NB4 (cell line): ENCODE measurements at places on chromosomes 1 and 21.

GRCh38 chr1:147246044-147246690 lies 3.7 kb downstream of the CHD1L start:
- no peak for DNase-seq

- no peak for DNase-seq
These were observed 68.0 kb downstream of the PDE9A start for GRCh38 chr21:42721341-42721824.

GRCh38 chr1:44819608-44820327 lies 11.4 kb downstream of the BTBD19 start:
- DNase-seq, result peak; percentile 94

GRCh38 chr21:33854604-33855003 lies 61.0 kb downstream of the ATP5PO start:
- DNase-seq, result no peak

DNA sequence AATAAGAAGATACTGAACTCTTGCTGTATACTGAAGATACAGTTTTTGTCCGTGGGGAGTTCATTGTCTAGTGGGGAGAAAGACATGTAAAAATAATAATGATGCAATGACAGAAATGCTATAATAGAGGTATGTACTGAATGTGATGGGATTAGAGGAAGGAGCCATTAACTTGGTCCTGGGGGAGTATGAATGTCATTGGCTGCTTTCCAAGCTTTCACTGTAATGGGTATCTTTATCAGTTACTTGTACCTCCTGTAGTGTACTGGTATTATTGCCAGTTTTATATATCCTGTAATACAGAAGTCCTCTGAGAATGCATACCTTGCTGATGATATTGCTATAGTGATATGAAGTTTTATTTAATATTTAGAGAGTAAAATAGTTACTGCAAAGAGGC lies 7.4 kb downstream of the BTBD8 start:
- DNase-seq, result no peak

DNA sequence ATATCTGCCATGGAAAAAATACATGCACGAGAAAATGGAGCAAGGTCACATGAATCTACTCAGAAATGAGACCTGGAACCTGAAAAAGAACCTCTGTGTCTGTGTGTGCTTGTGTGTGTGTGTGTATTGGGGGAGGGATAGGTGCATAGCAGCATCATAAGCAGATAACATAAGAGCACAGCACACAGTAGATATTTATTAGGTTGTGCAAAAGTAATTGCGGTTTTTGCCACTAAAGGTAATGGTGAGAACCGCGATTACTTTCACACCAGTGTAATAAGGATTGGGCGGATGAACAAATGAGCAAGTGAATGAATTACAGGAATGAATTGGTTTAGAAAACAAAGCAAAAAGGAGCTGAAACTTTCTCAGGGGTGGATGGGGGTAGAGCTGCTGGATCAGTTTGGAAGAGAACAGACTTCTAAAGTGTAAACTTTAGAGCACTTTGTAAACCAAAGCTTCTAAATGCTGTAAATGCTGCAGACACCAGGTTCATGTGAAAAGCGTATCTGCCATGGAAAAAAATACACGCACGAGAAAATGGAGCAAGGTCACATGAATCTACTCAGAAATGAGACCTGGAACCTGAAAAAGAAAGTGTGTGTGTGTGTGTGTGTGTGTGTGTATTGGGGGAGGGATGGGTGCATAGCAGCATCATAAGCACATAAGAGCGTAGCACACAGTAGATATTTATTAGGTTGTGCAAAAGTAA lies 156.9 kb downstream of the TOMM20 start:
- DNase-seq, result no peak

- DNase-seq, result peak; percentile 42
These were observed 144.6 kb upstream of the TNR start for GRCh38 chr1:175887981-175888428.

- no peak for DNase-seq
These were observed 39.0 kb upstream of the GRIK3 start for GRCh38 chr1:37073152-37073853.

GRCh38 chr1:8456308-8456912 lies 138.5 kb downstream of the SLC45A1 start:
- no peak for DNase-seq

GRCh38 chr1:33292726-33293340 lies 28.1 kb downstream of the A3GALT2 start:
- no peak for DNase-seq

GRCh38 chr21:26572702-26573381 lies at the start of gene CYYR1:
CYYR1 (minus strand) TSS chr21:26573286; CDS start chr21:26572940, 346 bp downstream.
- DNase-seq, result no peak

DNA sequence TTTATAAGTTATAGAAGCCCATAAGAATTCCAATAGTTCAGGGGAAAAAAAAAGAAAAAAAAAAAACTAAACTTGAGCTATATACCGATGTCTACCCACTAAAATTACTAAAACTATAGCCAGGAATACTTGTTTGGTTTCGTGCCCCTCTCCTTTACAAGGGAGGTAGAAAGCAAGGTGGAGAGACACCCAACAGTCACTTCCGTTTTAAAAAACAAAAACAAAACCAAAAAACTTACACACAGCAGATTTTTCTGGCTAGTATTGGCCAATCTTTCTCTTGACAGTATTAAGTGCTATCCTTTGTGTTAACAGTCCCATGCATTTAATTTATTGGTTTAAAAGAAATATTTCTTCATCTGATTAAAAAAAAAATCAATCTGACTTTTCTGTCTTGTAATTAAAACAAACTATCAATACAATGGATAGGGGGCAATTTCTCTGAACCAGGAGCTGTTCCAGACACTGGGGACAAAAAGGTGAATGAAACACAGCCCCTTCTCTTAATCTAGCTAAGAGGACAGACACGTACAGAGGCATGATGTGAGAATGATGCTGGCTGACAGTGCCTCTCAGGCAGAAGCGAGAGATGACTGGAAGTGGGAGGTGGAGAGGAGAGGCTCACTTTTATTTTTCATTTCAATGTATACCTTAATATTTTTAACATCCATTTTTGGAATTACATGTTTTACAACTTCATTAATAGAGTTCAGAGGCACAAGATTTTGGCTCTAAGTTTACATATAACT lies 214.8 kb downstream of the RERE start:
- no peak for DNase-seq

GRCh38 chr1:22212400-22213233 lies 69.7 kb upstream of the WNT4 start:
- DNase-seq, result no peak

DNA sequence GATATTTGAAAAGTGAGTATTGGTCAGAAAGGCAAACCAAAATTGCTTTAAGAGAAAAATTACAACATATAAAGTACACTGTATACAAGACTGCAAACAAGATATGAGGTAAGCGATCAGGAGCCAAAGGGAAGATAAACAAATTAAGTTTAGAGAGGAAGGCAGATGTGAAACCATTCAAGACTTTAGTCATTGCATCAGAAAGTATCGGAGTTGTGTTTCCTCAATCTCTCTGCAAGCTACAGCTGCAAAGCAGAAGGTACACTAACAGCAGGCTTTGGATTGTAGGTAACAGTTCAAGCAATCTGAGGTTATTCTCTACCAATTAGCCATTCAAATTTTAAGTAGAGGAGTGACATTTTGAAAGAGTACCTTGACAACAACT lies 21.3 kb upstream of the TLCD4 start:
- DNase-seq, result no peak

- DNase-seq, result peak; percentile 79
These were observed 7.8 kb downstream of the F11R start for GRCh38 chr1:161013131-161013487.

DNA sequence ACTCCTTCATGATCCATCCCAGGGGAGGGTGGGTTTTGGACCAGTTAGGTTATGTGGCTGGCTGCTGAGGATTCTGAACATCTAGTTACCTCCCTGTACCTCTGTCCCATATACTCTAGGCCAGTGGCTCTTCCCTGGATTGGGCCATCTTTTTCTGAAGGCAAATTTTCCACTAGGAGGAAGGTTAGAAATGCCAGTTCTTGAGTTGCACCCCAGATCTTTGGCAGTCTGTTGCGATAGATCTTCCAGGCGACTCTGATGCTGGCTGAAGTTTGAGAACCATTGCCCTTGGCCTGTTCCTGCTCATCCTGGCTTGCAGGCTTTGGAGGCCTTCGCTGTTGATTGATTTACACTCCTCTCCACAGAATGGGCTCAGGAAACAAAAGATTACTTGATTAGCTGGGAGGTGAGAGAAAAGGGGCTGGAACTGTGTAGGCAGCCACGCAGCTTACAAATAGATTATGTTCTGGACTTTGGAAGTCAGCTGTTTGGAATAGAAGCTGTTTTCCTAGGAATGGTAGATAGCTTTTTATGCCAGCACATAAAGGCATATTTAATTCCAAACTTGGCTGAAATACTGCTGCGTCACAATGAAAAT lies 110.1 kb downstream of the MRPS6 start:
- no peak for DNase-seq

DNA sequence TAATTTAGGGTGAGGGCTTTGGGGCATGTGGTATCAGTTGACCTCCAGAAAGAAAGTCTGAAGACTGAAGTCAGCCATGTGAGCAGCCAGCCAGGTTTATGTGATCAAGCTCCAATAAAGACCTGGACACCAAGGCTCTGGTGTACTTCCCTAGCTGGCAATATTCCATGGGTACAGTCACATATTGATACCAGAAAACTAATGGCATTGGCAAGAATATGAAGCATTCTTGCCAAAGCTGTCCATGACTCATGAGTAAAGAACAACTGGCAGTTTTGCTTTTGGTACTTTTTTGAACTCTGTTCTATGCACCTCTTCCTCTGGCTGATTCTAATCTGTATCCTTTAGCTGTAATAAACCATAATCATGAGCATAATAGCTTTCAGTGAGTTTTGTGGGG lies 415.3 kb upstream of the CAMK1G start:
- no peak for DNase-seq

GRCh38 chr1:48695161-48695560 lies 81.5 kb downstream of the BEND5 start:
- DNase-seq, result no peak

DNA sequence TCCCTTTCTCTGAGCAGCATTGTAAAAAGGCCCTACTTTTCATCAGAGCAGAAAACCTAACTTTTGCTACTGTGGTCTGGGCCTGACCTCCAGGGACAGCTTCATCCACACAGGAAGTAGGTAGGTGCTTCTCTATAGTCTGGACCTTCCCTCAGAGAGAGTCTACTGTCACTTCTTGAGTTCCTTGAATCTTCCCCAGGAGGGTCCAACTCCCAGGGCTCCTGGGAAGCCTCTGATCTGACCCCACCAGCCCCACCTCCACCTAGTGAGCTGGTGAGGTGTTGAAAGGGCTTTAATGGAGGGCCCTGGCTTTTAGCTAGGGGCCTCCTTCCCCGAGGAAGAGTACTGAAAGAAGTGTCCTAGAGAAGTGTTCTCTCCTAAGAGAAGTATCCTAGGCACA lies 2.7 kb upstream of the VANGL2 start:
- no peak for DNase-seq

- no peak for DNase-seq
These were observed 25.7 kb downstream of the HSPG2 start for GRCh38 chr1:21911205-21912001.

DNA sequence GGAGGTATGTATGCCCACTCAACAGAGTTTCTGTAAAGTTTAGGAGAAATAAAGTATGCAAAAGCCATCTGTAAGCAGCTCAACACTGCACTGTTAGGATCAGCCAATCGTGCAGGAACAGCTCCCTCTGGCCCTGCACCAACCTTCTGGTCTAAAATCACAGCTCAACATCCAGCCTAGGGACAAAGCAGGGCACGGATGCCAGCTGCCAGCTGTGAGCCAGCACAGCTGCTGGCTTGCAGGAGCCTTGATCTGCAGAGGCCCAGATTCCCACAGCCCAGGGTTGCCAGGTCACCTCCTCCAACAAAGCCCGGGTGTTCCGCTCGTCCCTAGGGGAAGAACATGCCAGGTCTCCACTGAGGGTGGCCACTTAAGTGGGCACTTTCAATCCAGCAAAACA lies 8.6 kb downstream of the ACOT7 start:
- no peak for DNase-seq

DNA sequence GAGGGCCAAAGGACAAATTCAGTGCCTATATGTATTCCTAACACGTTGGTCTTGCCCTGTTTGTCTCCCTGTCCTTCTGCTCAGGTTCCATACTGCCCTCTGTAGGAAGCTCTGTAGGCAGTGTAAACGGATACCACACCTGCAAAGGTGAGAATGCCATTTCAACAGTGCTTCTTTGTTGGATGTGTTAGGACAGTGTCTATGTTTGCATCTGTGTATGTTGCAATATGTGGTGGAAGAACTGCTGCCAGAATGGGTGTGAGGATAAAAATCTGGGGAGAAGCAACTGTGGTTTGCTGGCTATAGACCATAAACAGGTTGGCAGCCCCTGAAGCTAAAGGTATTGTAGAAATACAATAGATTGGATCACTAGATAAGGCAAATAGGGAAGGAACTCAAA lies 113.1 kb upstream of the BMP8A start:
- DNase-seq, result peak; percentile 7

DNA sequence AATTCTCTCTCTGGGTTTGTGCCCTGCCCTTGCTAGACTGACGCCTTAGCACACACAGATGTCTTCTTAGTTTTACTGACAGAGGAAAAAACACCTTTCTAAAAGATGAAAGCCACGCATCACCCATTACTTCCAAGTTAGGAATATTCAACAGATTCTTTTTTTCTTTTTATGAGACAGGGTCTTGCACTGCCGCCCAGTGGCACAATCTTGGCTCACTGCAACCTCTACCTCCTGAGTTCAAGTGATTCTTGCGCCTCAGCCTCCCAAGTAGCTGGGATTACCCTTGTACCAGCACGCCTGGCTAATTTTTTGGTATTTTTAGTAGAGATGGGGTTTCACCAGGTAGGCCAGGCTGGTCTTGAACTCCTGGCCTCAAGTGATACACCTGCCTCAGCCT lies 169.2 kb downstream of the APP start:
- no peak for DNase-seq

GRCh38 chr1:228036701-228037231 lies 30.0 kb downstream of the WNT3A start:
- no peak for DNase-seq

DNA sequence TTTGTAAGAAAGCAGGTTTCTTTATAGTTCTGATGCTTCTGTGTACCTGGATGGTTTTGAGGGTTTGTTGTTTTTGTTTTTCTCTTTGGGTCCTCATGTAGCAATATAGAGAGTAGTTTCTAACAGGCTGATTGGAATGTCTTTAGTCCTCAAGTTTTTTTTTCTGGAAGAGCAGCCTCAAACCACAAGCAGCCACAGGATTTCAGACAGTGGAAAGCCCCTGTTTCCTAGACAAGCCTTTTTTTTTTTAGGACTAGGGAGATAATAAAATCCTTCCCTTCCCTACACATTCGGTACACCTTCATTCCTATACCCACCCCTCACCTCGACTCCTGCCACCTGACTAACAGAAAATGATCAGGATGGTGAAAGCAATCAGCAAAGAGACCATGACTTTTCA lies 47.6 kb downstream of the ACP6 start:
- no peak for DNase-seq

DNA sequence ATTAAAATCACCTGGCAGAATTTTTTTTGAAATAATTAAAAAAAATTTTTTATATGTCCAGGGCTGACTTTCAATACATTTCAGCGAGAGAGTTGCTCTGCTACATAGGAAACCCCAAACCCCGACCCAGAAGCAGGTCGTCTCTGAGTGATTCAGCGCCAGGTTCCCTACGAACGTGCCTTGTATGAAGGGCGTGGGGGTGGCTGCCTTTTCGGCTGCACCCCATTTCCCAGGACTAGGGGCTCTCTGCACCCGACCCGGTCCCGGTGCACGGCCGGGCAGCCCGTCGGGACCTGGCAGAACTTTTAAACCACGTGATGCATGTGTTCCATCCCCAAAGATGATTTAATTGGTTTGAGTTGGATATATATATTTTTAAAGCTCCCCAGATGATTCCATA lies 15.8 kb upstream of the SCYL3 start:
- DNase-seq, result no peak

GRCh38 chr1:32797456-32797855 lies 19.7 kb downstream of the YARS1 start:
- DNase-seq, result no peak
